ENCODE measurements at places on chromosomes 5 and 9.
A peak's percentile ranks its signal among the peaks of the same experiment; 100 is the strongest.

DNA sequence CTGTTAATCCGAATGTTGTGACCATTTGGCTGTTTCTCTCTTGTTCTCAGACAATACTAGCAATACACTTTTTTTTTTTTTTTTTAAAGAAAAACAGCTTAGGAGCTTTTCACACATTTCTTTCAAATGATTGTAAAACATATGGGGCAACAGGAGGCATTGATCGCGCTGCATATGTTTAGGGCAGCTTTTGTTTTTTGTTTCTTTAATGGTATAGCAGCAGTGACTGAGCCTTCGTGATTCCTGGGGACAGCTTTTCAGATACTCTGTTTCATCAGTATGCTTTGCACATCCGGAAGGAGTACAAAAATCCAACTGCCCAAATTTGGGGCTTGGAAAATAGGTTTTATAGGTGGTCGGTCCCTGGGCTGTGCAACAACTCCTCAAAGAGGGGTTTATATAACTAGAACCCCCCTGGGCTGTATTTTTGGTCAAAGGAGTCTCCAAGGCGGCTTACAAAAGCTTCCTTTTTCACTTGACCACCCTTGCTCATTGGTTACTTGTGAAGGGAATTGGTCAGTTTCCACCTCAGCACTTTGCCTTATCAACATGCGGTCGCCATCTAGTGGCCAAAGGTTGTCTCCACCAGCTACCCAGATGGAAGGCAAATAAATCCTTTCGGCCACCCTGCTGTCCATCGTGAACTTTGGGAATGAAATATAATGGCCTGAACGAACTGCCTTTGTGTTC lies 91.8 kb downstream of the PDE6A start:
- peak; percentile 54 for DNase-seq

DNA sequence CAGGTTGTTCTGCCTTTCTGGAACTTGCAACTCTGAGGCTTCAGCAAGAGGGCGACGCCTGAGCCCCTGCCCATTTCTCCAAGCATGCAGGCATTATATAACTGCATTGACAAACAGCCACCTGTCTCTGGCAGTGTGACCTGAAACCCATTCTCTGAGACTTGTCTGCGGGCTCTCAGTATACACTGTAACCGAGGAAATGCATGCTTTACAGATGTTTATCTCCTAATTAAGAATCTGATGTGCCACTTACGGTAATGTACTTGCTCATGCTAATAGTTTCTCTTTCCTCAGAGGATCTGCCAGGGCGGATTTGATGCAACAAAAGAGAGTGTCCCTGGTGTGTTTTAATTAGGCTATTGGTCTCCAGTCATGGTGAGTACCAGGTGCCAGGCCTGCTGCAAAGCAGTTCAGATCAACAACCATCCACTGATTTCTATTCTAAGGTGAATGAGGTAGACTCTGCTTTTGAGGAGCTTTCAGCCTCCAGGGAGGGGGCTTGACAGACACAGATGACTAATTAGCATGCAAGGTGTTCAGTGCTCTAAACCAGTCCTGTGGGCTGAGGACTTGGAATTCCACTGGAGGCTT lies 593.7 kb upstream of the KLF4 start:
- no peak for DNase-seq

GRCh38 chr9:27355166-27355565 lies 58.2 kb upstream of the EQTN start:
- DNase-seq, result no peak

GRCh38 chr5:35626553-35626952 lies 8.9 kb downstream of the SPEF2 start:
- DNase-seq, result no peak

- DNase-seq, result no peak
Observed at GRCh38 chr5:4019841-4020240, 424.2 kb downstream of the IRX1 start.

GRCh38 chr9:134917431-134918373 lies at the start of gene FCN1:
TSS of gene FCN1 (minus strand) at chr9:134917912. CDS start at chr9:134917871, 41 bp downstream.
- DNase-seq, result no peak

- no peak for DNase-seq
Observed at GRCh38 chr5:144395704-144396103, 225.0 kb downstream of the KCTD16 start.

DNA sequence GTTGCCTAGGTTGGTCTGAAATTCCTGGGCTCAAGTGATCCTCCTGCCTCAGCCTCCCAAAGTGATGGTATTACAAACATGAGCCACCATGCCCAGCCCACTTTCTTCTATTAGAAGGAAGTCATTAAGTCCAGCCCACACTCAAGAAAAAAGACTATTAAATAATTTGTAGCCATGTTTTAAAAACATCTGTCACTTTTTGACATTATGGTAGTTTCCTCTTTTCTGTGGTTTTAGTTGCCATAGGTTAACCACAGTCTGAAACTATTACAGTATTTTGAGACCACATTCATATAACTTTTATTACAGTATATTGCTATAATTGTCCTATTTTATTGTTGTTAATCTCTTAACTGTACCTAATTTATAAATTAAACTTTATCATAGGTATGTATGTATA lies 31.9 kb upstream of the C5orf24 start:
- DNase-seq, result no peak

Data from right renal cortex interstitium (tissue), 3 donors.